Large intestine (tissue), 12 donors: ENCODE measurements at places on chromosomes 1 and 21. TPM values are rescaled to one million over a fixed set of nuclear protein-coding genes. Genes with fewer than 3 reads are reported as not detected.
A peak's percentile ranks its signal among the peaks of the same experiment; 100 is the strongest.

Gene SLC35A3
- polyA plus RNA-seq, result 78.9 TPM

Gene DUSP10
- 4.0 TPM for polyA plus RNA-seq

Gene MYOC
- 0.60 TPM for polyA plus RNA-seq

Gene ANKRD34A
- polyA plus RNA-seq, result 0.79 TPM

Gene OLFM3
- polyA plus RNA-seq, result 27.4 TPM

Gene EFNA3
- 9.6 TPM for polyA plus RNA-seq

Gene UBAP2L
- 143 TPM for polyA plus RNA-seq

Gene UBASH3A
- 0.73 TPM for polyA plus RNA-seq

Gene CD1E
- polyA plus RNA-seq, result 0.34 TPM

Gene SON
- 252 TPM for polyA plus RNA-seq

DNA sequence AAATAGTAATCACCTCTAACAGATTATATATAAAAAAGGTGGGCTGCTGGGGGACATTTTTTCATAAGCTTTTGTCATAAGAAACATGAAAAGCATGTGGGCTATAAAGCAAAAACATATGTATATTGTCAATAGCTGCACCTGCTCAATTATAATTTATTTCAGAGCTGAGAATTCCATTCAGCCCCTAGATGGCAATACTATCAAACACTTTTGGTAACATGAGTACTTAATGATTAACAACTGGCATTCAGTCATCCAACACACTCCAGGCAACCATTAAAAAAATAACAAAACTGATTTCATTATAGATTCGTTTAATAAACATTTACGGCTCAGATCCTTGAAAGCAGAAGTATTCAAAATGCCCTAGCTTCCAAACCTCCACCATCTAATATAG lies 115.1 kb downstream of the KCTD3 start:
- DNase-seq, result no peak

DNA sequence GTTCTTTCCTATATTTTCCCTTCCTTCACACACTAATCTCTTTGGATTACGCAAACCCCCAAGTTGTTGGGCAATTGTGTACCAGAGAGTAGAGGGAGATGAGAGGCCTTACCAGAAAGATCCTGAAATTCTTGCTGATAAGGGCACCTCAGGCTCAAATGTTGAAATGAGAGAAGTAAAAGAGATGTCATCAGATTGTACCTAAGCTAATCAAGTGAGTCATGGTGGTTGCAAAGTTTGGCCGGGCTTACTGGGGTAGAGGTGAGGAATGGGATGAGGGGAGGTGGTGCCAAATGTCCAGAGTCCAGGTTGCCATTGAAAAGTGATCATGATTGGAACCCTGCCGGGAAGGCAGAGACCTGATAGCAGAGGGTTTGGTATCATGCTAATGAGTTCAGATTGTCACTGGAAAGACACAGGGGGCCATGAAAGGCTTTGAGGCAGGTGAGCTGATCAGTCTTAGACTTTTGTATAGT lies 43.1 kb downstream of the OPTC start:
- DNase-seq, result peak; percentile 85

DNA sequence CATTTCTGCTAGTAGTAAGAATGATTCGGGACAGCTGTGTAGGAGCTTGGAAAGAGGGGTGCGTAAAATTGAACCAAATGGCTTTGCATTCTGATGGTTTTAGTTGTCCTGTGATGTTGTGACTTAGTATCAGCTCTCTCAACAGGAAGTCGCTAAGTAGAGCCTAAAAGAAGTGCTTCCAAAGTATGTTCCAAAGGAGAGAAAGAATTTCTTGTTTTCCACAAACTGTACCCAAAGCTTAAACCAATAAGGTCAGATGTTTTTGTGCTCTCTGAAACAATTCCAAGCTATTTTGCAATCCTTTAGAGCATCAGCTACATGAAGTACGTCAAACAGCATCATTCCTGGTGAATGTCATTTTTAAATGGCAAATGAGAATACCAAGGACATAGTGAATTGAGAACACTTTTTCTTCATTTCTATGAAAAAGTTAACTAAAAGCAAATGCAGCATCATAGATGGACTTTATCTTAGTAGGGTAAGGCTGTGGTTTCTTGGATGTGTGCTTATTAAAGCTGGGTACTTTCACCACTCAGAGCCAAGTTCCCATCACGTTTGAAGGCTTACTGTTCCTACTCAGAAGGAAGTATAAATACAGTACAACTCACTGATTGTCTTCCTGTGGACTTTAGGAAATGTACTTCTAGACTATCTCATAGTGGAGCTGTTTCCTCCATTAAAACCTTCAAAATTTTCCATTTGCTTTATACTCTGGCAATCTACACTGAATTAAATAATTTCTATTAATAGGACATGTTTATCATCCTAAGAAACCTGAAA lies 148.6 kb downstream of the C1orf21 start:
- no peak for DNase-seq

- peak; percentile 44 for DNase-seq
These were observed 65.4 kb downstream of the TOMM20 start for GRCh38 chr1:235063068-235063765.

DNA sequence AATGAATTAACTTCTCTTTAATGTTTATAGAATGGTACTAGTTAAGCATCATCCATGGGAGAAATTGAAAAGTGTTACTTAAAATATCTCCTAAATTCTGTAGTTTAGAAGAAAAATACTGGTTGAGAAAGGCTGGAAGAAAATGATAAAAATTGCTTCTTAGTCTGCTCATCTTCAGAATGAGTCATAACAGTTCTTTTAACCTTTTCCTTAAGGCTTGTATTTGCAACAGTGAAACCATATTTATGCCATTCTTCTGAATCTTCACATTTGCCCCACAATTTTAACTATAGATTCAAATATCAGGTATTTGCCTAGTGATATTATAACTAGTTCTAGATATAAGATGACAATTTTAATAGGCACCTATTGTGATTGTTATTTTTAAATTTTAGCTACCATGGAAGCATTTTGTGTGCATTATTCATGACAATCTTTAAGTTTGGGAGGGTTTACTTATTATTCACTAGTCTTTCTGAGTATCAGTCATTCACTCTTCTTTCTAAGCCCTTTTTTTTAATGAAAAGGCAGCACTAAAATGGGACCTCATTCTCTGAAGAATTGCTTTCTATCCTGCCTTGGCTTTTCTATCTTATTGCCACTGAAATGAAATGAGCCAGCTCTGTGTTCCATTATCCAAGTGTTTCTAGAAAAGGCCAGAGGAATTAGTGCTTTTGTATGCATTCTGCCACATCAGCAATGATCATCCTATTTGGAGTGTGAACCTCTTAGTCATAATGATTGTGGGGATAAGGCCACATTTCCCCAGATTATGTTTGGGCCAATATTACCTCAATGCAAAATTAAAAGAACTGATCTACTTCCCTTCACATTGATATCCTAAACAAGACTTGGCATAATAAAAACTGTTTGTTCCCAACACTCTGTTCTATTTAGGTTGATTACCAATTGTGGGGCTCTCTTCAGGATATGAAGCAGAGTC lies 58.4 kb downstream of the SAMSN1 start:
- DNase-seq, result no peak

DNA sequence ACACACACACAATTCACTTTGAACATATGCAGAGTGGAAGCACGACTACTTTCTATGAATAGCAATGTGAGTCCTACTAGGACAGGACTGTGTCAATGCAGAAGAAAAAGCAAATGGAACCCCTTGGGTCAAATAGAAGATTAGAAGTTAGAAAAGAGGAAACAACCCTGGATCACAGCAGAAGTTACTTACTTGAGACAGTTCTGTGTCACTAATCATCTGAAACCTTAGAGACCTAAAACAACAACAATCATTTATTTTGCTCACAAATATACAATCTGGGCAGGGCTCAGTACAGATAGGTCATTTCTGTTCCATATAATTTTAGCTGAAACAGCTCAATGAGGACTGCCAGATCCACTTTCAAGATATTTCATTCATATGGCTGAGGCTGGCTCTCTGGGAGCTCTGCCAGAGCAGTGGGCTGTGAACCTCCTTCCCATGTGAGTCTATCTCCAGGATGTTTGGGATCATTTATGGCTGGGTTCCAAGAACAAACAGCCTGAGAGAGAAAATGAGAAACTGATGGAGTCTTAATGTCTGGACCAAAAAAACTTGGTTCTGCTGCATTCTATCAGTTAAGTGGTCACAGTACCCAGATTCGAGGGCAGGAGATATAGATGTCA lies 42.5 kb upstream of the IL10 start:
- DNase-seq, result peak; percentile 32

GRCh38 chr1:4962836-4963235 lies 308.4 kb downstream of the AJAP1 start:
- DNase-seq, result no peak

GRCh38 chr1:165616987-165617546 lies 14.0 kb upstream of the MGST3 start:
- no peak for DNase-seq

GRCh38 chr1:115251856-115252255 lies 86.2 kb downstream of the NGF start:
- DNase-seq, result no peak

GRCh38 chr1:172429331-172430127 lies 9.0 kb downstream of the C1orf105 start:
- peak; percentile 35 for DNase-seq

DNA sequence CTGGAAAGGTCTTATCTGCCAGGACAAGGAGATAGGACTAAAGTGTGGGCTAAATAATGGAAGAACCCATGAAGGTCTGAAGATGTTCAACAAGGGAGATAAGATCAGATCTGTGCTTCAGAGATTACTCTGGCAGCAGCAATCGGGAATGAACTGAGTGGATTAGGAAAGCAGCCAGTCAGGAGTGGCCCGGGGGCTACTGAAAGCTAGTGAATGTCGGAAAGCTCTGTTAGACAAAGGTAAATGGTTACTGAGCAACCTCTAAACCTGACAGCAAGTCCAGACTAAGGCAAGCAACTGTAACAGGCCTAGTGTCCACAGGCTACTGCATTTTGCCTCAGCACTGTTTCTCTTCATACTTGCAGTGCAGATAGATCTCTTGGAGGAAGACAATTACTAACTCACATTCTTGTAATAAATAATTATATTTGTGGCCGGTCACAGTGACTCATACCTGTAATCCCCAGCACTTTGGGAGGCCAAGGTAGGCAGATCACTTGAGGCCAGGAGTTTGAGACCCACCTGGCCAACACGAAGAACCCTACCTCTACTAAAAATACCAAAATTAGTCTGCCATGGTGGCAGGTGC lies 12.5 kb downstream of the IQGAP3 start:
- DNase-seq, result no peak

DNA sequence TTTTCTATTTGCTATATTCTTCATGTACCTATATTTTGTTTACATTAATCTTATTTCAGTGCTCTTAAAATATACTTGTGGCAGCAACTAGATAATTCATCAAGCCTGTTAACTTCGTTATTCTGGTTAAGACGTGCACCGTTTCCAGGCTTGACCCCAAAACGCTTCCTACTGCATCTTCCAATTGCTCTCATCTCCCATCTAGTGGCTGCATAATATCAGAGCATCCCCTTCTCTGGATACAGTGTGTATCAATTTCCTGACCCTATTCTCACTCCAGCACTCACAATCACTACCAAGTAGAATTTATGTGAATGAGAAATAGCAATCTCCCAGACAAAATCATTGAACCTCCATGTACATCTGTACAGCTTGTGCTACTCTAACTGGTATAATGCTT lies 1280.3 kb upstream of the B3GALT2 start:
- no peak for DNase-seq

GRCh38 chr1:47241114-47242113 lies 9.4 kb upstream of the TAL1 start:
- no peak for DNase-seq

DNA sequence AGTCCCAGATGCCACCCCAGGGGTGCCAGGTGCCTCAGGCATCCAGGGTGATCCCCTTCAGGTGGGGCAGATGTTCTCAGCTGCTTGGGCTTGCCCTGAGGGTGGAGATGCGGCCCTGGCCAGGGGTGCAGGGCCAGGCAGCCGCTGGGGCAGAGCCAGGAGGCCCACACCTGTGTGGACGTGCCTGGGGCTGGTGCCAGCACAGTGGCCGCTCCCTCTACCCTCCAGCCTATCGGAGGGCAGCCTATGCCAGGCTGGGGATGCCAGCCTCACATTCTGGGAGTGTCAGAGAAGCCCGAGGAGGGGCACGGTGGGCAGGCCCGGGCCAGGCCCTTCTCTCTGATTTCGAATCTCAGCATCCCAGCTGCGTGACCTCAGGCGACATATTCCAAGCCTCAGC lies 96.5 kb upstream of the WNT4 start:
- no peak for DNase-seq

GRCh38 chr1:56448529-56449300 lies 130.6 kb downstream of the PLPP3 start:
- DNase-seq, result peak; percentile 68

DNA sequence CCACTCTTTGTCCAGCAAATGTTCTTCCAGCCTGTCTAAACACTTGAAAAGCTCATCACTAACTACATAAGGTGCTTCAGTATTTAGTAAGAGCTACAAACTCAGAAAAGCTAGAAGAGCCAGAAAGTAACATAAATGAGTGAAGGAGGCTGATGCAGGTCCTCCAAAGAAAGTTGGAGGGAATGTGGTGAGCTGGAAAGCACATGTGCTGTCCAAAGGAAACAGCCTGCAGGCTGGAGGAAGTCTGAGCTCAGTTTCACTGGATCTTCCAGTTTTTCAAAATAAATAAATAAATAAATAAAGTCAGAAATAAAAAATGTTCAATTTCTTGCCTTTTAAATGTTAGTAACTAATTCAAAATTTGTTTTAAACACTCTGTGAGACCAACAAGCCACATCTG lies 25.5 kb downstream of the ZC3H11B start:
- DNase-seq, result no peak

DNA sequence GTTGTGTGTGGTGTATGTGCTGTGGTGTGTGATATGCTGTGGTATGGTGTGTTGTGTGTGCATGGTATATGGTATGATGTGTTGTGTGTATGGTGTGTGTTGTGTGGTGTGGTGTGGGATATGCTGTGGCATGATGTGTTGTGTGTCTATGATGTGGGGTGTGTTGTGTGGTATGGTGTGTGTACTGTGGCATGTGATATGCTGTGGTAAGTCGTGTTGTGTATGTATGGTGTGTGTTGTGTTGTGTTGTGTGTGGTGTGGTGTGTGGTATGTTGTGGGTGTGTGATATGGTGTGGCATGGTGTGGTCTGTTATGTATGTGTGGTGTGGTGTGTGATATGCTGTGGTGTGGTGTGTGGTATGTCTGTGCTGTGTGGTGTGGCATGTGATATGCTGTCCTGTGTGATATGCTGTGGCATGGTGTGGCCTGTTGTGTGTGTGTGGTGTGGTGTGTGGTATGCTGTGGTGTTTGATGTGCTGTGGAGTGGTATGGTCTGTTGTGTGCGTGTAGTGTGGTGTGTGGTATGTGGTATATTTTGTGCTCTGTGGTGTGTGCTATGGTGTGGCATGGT lies 318.0 kb downstream of the PTPRU start:
- no peak for DNase-seq
